ENCODE measurements at places on chromosomes 6 and 20.

DNA sequence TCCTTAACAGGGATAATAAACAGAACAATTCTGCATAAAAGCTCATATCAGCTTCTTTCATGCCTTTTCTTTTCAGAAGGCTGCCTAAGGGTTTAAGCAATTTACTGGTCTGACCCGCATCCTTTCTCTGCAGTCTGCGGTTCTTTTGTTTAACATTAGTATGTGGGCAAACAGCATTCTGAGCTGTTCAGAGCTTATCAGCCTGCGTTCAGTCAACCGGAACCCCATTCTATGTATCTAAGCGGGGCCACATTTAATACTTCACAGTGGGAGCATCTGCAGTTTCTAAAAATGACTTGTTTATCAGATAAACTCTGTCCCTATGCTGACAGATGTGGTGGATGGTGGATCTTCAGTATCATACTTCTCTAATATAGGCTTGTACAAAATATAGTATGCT lies 758.9 kb upstream of the MMS22L start:
- DNase-seq: no peak

GRCh38 chr6:28589234-28589956 lies 63.7 kb downstream of the GPX5 start:
- no peak for DNase-seq

DNA sequence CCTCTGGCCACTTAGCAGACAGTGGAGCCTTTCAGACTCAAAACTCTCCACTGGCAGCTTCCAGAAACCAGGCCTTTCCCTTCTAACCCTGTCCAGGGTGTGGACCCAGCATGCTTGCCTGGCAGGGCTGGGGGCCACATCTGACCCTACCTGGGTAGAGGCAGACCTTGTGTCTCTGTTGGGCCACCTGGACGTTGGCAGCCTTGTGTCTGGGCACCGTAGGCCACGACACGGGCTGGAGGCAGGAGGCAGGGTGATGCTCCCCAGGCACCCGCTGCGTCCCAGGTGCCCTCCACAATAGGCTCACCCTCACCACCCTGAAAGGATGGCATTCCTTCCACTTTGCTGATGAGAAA lies 67.6 kb downstream of the NOL4L start:
- no peak for DNase-seq

- DNase-seq: peak; percentile 91
These were observed at the start of gene SUPT3H for GRCh38 chr6:45377554-45378333. Gene SUPT3H (minus strand): TSS chr6:45377934.

DNA sequence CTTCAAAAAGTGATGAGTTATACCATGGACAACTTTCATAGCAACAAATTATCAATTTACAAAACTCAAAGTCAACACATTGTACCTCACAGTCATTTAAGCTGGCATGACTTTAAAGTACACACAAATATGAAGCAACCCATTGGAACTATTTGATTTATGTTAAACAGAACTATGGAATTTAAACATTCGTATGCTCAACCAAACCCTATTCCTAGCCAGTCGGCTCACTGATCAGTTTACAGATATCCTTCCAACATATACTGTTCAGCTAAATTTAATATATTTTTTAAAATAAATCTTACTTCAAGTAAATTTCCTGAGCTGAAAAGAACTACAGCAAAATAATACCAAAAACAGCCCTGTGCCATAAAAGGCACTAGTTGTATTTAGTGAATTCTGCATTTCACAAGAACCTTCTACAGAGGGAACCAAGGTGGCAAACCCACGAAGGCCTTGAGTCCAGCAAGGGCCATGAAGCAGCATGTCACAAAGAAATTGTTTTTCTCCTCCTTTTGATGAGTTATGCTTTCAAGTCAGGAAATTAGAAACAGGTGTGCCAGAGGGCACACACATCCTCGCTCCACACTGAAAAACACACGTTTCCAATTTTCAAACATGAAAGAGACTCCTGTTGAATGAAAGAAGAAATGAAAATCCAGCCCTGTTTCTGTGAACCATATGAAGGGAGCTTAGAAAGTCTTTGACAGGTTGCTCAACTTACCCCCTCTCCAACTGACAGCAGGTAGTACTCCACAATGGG lies 122.8 kb downstream of the TASP1 start:
- no peak for DNase-seq

DNA sequence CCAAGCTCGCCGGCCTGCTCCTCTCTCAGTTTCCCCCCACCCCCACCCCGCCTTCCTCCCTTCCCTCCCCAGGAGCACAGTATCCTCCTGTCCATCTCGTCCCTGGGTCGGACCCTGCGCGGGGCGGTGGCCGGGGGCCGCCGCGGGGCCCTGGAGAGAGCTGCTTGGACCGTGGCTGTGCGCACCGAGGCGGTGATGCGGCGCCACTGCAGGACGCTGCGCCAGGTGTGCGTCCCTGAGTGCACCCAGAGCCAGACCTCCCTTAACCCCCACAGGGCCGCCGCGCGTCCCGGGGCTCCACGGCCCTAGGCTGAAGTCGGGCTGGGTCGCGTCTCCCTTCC lies 2.2 kb downstream of the C20orf204 start:
- DNase-seq: no peak

DNA sequence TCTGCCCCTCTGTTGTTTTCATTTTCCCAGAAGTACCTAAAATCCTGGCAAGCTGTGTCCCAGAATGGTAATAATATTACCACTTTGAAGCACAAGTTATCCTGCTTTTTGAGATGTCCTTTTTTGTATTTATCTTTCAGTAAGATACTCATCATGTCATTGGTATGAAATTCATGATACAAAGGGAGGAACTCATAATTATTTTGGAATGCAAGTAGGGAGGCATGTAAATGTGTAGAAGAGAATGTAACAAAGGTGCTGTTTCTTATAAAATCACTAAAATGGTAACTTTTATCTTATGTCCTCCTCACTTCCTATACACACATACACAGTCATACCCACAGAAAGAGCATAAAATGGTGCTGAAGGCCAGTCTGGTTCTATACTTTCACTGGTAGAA lies 109.9 kb downstream of the CD2AP start:
- DNase-seq: no peak

DNA sequence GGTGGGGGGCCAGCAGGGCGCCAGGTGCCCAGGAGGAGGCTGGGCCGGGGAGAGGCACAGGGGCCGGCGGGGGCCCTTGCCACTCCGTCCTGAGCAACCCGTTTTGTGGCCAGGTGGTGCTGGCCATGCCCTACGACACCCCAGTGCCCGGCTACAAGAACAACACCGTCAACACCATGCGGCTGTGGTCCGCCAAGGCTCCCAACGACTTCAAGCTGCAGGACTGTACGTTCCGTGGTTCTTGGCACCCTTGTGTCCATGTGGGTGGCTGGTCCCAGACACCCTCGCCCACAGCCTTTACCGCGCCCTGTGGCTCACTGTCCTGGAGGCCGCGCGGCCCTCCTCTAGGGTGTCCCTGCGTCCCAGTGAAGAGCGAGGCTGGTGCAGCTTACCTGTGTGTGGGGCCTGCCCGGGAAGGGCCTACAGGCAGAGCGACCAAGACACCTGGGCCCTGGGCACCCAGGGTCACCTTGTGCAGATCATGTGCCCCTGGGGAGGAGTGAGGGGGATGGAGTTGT lies 28.7 kb downstream of the PYGB start:
- no peak for DNase-seq

- no peak for DNase-seq
These were observed 30.0 kb downstream of the VSTM2L start for GRCh38 chr20:37932919-37933318.

- DNase-seq: no peak
These were observed 43.9 kb downstream of the PDE7B start for GRCh38 chr6:135895231-135895911.

GRCh38 chr20:437787-438486 lies 24.4 kb downstream of the TBC1D20 start:
- DNase-seq: no peak

- no peak for DNase-seq
These were observed 535 bp upstream of the CCDC170 start for GRCh38 chr6:151493161-151493803.

- DNase-seq: no peak
These were observed 111.9 kb downstream of the TBX18 start for GRCh38 chr6:84652356-84653026.

GRCh38 chr6:100035873-100036653 lies 42.0 kb upstream of the MCHR2 start:
- no peak for DNase-seq

DNA sequence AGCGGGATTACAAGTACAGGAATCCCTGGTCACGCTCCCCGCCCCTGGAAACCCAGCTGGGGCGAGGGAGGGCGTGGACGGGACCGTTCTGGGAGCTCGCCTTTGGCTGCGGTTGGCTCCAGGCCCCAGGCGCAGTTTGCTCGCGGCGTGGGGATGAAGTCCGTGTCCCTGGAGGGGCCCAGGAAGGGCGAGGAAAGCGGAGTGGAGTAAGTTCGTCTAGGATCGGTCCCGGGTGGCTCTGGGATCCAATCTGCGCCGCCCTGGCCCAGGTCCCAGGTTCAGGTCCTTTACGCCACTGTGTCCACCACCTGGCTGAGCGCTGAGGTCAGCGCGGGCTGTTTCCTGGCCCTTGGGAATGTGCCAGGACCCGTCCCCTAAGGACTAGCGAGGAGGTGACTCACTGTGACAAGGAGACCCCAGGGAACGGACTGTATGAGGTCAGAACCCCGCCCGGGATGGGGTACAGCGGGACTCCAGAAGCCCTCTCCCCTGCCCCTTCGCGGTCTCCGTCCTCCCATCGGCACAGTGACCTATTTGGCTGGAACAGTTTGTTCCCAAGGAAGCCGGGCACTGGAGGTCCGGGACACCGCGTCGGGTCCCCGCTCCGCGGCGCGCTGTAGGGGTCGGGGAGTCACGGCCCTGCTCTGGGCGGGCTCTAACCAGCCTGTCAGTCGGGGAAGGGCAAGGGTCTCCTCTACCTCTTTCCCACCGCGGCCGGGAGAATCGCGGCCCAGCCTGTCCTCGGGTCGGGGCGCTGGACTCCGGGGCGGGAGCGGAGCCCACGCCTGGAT lies 724 bp downstream of the CDKN1A start:
- peak; percentile 23 for DNase-seq

GRCh38 chr6:159969204-159969912 lies 476 bp downstream of the IGF2R start:
- DNase-seq: no peak

DNA sequence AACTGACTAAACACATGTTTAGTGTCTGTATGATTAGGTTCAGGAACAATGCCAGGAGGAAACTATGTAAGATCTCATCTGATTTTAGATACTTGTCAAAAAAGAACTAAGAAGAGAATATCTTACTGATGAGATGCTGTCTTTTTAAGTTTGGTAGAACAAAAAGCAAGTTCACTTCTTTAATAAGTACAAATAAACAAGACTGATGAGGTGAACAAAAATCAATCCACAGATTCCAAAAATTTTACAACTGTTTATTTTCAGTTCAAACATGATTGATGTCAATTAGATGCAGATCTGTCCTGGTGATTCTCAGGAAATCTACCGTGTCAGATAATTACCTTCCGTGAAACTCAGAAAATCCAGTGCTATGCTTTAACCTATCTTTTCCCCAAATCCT lies 24.9 kb downstream of the EPHA7 start:
- no peak for DNase-seq

GRCh38 chr6:132028029-132028428 lies 76.9 kb upstream of the CCN2 start:
- DNase-seq: no peak

- no peak for DNase-seq
These were observed 214.2 kb upstream of the PCSK2 start for GRCh38 chr20:17012546-17013226.

- DNase-seq: peak; percentile 87
These were observed 73.9 kb downstream of the OR2B2 start for GRCh38 chr6:27838058-27838944.

DNA sequence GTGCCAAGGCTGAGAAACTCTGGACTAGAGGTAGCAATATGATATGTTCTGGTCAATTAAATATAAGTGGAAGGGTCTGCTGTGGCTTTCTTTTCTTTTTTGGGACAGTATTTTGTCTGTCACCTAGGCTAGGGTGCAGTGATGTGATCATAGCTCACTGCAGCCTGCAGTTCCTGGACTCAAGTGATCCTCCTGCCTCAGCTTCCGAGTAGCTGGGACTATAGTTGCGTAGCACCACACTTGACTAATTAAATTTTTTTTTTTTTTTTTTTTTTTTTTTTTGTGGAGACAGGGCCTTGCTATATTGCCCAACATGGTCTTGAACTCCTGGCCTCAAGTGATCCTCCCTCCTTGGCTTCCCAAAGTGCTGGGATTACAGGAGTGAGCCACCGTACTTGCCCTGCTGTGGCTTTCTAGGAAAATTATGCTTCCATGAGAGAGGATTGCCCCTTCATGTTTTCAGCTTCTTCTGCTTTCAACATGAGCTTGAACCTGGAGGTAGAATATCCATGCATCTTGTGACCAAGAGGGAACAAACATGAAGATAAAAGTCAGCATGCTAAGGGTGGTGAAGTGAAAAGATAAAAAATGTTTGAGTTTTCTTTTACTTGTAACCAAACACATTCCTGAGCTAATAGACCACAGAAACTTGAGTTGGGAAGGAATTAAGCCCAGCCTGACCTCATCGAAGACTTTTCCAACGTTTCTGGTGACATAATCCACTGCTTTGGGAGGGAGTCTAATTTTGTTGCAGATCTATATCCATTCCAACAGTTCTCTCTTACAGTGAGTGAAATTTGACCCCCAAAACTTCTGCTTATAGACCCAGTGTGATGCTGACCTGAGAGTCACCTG lies 75.1 kb downstream of the CARMIL1 start:
- DNase-seq: no peak

GRCh38 chr6:140977403-140977802 lies 1155.3 kb upstream of the GJE1 start:
- DNase-seq: no peak

DNA sequence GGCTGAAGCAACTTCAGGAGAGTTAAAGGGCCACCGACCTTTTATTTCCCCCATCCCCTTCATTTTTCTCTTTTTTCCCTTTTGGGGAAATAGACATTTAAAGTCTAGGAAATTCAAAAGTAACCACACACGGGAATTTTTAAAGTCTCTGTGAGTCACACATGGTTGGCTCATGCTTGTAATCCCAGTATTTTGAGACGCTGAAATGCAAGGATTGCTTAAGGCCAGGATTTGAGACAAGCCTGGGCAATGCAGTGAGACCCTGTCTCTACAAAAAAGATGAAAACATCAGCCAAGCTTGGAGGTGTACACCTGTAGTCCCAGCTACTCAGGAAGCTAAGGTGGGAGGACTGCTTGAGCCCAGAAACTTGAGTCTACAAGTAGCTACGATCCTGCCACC lies 34.2 kb downstream of the KATNA1 start:
- no peak for DNase-seq

Measured in globus pallidus (tissue), 1 donor.